ENCODE measurements at places on chromosomes 3 and 15.

- DNase-seq = no peak
Observed at GRCh38 chr3:179688850-179689249, 36.0 kb downstream of the USP13 start.

GRCh38 chr15:89690276-89691218, at the start of the genes PEX11A and WDR93:
TSS of gene PEX11A (minus strand) at chr15:89690754. CDS start at chr15:89690632, 122 bp downstream.
TSS of gene WDR93 (plus strand) at chr15:89690811. CDS start at chr15:89701747, 10,936 bp downstream.
- peak; percentile 76 for DNase-seq

DNA sequence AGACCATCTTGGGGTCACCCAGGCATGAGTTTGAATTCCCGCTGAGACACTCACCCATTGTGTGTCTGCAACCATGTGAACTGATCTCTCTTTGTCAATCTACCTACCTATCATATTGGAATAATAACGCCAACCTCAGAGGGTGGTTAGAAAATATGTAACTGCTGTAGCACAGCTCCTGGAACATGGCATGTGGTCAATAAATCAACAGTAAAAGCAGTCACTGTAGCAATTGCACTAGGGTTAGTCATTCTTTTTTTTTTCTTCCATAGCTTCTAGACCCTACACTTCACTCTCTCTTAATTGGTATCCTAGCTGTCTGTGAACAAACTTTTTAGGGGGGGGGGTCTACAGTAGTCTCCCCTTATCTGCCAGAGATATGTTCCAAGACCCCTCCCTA, 64.2 kb upstream of the SLCO2A1 start:
- DNase-seq = no peak

DNA sequence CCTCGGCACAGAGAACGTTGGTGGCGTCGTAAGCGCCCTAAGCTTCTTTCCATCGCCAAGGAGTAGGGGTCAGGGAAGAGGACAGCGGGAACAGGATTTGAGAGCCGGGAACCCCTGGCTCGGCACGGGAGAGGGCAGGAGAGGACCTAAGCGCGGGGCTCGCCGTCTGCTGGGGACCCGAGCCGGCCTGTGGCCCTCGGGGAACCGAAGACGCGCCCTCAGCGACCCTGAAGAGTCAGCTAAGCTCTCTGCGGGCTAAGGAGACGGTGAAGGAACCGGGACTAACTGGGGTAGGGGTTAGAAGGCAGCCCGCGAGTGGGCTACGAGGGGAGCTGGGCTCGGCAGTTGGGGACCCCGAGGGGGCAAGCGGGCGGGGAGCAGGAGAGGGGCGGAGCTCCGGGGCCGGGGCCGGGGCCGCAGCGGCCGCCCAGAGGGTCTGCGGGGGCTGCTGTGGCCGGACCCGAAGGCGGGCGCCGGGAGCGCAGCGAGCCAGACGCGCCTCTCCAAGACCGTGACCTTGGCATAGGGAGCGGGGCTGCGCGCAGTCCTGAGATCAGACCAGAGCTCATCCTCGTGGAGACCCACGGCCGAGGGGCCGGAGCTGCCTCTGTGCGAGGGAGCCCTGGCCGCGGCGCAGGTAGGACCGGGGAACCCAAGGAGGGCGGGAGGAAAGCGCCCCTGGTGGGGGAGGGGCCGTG, 574 bp downstream of the CASR start:
- no peak for DNase-seq

DNA sequence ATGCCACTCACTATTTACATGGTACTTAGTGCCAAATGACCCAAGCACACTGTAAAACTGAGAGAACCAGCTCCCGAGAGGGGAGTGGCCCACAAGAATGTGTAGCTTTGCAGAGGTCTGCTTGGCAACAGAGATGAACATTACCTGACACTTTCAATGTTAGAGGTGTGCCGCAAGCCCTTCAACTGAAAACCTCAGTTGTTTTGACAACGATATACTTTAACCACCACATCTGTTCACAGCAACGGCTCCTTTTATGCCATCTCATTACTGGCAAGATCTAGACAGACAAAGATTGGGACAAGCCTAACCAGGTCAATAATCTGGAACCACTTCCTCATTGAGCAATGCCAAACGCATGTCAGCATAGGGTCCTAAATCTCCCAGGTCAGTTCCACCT, 23.7 kb downstream of the NEK10 start:
- no peak for DNase-seq

- DNase-seq = no peak
Observed at GRCh38 chr3:45980229-45980813, 15.3 kb downstream of the FYCO1 start.

GRCh38 chr15:101686718-101687117, 34.5 kb upstream of the TM2D3 start:
- no peak for DNase-seq

DNA sequence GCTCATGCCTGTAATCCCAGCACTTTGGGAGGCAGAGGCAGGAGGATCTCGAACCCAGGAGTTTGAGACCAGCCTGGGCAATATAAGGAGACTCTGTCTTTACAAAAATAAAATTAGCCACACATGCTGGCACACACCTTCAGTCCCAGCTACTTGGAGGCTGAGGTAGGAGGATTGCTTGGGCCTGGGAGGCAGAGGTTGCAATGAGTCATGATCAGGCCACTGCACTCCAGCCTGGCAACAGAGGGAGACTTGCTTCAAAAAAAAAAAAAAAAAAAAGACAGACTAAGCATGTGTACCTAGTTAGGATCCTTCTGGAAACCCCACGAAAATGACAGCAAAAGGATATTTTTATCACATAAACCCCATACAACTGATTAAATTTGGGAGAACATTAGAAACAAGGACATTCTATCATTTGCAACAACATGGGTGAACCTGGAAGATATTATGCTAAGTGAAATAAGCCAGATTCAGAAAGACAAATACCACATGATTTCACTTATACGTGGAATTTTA, 44.9 kb downstream of the METTL6 start:
- no peak for DNase-seq

DNA sequence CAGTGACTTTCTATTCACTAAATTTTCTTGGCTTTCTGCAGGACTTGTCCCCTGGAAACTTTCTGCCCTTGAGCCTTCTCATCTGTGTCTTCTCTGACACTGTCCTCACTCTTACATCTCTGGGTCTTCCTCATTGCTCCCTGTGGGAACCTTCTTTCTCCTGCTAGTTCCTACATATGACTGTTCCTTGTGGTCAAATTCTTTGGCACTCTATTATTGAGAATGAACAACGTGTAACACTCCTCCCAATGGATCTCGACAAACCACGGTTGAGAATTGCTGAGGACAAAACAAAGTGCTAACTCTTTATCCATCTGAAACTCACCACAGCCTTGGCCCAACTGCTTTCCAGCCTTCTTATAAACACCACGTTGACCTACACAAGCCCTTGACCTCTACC, 3.5 kb upstream of the FAM81A start:
- DNase-seq = no peak

DNA sequence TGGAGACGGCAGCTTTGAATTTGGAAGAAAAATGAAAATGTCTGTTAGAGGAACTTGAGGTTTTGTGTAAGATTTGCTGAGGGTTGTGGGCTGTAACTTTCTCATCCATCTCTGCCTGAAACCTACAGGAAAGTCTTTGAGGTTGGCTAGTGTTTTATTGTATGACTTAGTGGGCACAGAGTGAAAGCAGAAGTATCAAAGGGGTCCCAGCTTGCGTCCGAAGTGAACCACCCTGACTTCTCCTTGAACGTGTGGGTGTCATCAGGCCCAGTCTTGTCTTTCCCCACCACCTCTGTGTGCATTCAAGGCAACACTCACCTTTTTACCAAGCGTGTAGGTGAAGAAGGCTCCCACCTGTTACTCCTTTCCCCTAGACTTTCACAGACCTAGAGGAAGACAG, 682.1 kb upstream of the CFAP20DC start:
- DNase-seq = no peak

DNA sequence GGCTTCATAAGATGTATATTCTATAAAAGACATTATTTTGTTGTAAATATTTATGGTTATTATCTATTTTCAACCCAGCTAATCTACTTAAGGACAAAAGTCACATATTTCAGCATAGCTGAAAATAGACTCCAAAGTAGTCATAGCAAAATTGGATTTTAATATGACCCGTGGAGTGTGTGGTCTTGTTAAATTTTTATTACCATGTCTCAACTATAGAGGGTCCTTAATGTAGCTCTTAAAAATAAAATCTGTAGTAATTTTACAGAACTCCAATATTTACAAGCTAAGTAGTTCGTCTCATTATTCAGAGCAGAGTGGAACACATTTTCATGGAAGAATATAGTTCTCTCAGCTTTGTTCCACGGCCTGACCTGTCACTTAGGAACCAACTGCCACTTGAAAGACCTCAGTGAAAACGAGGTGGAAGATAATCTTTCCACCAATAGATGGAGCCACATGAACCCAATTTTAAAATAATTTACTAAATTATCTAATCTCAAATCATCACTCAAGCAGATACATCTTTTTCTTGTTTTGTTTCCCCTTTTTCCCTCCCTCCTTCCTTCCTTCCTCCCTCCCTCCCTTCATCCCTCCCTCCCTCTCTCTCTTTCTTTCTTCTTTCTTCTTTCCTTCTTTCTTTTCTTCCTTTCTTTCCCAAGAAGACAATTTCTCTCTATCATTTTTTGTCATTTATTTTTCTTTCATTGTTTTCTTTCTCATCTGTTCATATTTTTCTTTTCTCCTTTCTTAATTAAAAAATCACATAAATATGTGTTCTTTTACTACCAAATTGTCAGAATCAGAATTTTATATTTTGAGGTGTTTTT, 97.2 kb downstream of the CLDN1 start:
- DNase-seq = no peak

- DNase-seq = no peak
Observed at GRCh38 chr3:71917545-71917944, 132.6 kb upstream of the PROK2 start.

DNA sequence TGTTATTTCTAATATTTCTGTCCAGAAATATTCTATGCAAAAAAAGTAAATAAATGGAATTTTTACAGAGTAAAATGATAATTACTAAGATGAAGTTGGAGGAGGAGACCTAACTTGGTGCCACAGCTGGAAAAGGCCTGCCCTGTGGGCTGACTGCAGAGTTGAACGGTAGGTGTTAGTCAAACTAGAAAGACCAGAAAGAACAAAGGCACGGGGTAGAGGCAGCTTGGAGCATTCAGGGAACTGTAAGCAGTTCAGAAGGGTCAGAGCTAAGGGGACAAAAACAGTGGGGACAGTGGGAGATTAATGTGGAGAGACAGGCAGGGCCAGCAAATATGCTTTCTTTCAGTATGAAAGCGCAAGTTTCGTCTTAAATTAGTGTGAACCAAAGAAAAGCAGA, 39.3 kb upstream of the PTPRG start:
- no peak for DNase-seq

DNA sequence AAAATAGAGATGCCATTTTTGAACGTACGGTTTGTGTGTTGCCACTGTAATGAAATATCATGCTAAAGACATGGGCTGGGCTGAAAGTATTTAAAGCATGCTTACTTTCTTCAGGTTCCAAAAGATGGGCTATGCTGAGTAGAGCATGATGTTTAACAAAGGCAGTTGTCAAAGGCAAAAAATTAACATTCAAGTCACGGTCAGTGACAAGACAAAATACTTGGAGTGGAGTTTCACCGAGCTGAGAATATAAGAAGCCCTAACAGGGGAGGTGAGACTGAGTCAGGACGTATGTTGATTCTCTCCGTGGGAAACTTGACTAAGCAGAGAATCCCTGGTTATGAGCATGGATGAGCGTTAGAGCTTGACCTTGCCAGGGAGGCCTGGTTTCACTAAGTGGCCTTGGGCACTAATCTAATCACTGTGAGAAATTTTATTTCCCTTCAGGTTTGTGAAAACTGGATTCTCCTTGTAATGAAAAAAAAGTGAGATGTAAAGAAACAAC, 218.2 kb upstream of the ADAMTS9 start:
- no peak for DNase-seq

DNA sequence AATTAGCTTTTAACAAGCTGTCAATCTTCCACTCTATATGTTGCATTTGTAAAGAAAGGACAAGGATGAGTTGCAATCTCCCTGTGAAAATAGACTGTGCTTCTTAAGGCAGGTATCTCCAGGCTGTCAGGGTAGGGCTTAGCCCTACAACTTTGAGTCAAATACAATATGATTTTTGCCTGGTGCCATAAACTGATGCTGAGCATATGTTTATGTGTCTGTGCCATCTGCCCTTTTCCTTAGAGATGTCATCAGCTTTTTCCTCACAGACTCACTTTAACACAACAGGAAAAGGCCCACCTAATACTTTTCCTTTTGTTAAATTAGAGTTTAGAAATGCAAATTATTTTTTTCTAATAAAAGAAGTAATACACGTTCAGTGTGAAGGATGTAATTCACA, 548.3 kb downstream of the NLGN1 start:
- DNase-seq = no peak

- no peak for DNase-seq
Observed at GRCh38 chr3:56775445-56775837, 26.3 kb downstream of the ARHGEF3 start.

DNA sequence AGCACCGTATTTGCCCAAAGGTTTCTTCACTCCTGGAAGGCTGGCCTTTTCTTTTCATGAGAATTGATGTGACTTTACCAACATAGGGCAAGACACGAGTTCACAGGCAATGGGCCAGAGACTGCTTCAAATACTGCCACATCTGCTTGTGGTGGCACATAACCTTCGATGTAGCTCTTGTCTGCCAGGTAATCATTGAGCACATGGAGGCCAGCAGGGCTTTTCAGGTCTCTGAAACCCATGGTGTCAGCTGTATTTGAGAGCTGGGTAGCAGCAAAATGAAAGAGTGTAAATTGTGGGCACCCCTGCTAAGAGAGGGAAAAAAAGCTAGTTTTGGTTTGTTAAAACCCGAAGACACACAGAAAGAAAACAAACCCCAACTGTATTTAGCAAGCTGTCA, 200.7 kb downstream of the NAALADL2 start:
- DNase-seq = no peak

All from GM12891 (cell line).